NCI-H1417 treated with DMSO at 0.1 percent for 48 hours (cell line): ENCODE measurements at places on chromosomes 2 and 18.

DNA sequence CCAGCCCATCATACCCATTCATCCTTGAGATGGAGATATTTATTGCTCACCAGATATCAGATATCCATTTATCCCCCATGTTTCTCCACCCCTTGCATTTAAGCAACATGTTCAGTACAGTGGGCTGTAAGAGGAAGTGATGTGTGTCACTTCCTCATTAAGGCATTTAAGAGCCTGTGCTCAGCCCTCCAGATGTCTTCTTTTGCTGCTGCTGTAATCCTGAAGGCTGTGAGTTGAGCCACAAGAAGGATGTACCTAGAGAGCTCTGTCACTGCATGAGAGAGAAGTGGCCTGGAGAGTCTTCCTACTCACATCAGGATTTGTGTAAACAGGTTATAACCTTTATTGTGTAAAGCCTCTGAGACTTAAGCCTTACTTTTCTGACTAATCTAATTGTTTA lies 151.8 kb upstream of the UNC80 start:
- DNase-seq, result no peak

- no peak for DNase-seq
Observed at GRCh38 chr2:46847726-46848412, 67.7 kb downstream of the MCFD2 start.

- no peak for DNase-seq
Observed at GRCh38 chr2:226551522-226552250, 247.9 kb downstream of the IRS1 start.

DNA sequence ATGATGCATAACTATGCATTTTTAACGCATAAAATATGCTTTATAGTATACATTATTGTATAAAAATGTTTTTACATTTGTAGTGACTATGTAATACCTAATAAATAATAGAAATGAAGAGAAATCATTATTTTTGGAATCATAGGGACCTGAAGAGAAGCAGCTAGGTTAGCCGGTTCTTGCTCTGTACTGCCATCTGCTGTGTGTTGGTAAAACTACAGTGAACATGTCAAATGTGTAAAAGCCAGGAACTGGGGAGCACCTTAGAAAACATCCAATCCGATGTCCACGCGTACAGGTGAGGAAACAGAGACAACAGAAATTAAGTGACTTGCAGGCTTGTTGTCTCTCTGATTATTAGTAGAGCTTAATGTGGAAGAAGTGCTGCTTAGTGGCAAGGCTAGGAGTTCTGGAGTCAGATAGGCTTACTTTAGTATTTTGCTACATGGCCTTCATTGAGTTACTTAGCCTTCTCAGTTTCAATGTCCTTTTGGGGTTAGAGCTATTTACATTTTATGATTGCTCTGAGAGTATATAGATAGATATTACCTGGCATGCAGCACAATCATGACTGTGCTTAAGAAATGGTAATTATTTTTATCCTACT lies 386.5 kb downstream of the DLGAP1 start:
- peak; percentile 11 for DNase-seq

DNA sequence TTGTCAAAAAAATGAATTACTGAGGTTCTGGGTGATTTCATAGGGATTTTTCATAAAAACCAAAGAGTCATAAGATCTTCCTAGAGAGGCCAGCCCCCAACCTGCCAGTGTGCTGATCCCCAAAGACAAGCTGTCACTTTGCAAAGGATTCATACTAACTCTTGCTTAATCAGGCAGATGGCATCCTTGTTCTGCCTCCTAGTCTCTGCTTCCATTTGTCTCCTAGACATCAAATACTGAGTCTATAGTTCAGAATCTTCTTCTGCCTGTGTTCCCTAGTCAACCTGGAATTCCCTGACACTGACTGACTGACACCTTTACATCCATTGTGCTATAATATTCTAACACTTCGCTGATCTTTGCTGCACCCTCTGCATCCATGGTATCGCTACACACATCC lies 84.9 kb downstream of the SLC8A1 start:
- DNase-seq, result no peak

- no peak for DNase-seq
Observed at GRCh38 chr18:23585007-23585871, 1.1 kb downstream of the NPC1 start.

- DNase-seq, result no peak
Observed at GRCh38 chr2:134727385-134727784, 8.6 kb upstream of the TMEM163 start.

- no peak for DNase-seq
Observed at GRCh38 chr2:208320686-208321085, 54.6 kb downstream of the PIKFYVE start.

GRCh38 chr2:157741819-157742484 lies 113.3 kb upstream of the ACVR1C start:
- no peak for DNase-seq

GRCh38 chr2:143965493-143966164 lies 554.3 kb downstream of the ZEB2 start:
- DNase-seq, result no peak

- no peak for DNase-seq
Observed at GRCh38 chr2:232238108-232238507, 140.4 kb upstream of the ALPP start.

DNA sequence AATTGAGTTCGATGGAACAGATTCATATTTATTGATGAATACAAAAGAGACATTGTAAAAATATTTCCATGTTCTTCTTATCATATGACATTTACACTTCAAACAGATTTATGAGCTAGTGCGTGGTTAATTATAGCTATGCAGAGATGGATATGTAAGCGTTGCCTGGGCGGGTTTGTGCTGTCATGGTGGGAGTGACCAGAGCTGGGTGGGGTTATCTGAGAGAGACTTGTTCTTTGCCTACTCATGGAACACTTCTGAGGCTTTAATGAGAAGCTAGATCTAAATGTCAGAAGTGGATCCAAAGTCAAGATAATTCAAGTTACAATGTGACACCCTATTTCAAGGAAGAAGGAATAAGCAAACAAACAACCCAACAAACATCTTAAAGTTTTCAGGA lies 162.3 kb upstream of the ZEB2 start:
- no peak for DNase-seq

GRCh38 chr2:241065355-241065803 lies 36.7 kb downstream of the MTERF4 start:
- no peak for DNase-seq

DNA sequence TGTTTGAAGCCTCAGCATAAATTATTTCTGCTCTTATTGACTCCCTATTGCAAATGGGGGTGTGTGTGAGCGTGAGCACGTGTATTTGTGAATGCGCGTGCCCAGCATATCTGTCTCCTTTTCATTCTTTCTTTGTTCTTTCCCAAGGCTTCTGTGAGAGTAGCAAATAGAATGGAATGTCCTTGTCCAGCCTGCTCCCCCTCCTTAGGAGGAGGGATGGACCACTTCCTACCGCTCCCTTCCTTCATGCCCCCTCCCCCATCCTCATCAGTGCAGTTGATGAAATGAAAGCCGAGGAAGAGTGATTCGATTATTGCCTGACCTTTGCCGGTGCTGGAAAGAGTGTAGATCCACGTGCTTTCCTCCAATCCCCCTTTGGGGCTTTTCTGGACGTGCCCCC lies 102.0 kb downstream of the CPO start:
- no peak for DNase-seq

DNA sequence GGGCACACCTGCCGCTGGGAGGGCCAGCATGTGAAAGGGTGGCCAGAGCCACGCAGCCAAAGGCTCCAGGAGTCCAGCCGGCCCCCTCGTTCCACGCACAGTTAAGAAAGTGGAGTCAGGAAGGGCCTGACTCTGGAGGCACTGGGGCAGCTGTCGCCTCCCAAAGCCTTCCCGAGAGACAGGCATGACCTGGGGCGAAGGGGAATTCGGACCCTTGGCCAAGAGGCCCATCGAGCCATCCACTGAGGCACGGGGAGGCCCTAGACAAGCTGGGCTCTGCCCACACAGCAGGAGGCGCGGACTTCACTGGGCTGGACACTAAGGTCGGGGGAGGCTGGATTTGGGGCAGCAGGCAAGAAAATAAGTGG lies 38.5 kb upstream of the SNED1 start:
- DNase-seq, result no peak

- DNase-seq, result no peak
Observed at GRCh38 chr2:231197706-231198290, 633 bp upstream of the ARMC9 start.

GRCh38 chr18:78032574-78032973 lies 782.9 kb downstream of the GALR1 start:
- DNase-seq, result no peak

GRCh38 chr2:16625201-16625729 lies 40.4 kb downstream of the CYRIA start:
- DNase-seq, result no peak

DNA sequence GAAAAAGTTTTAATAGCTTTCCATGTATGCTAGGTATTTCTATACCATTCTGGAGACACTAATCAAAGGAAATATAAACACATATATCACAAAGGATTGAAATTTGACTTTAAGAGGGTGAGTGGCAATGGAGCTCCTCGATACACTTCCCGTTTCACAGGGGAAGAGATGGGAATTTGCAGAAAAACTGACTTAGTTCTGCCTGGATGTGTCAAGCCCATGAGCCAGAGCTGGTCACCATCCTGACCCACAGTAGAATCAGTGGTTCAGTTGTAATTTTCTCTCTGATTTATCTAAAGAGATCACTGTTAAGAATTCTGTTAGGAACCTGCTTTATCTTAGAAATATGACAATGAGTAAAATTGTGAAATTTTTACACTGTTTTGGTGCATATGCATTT lies 34.2 kb downstream of the PLCL1 start:
- no peak for DNase-seq

DNA sequence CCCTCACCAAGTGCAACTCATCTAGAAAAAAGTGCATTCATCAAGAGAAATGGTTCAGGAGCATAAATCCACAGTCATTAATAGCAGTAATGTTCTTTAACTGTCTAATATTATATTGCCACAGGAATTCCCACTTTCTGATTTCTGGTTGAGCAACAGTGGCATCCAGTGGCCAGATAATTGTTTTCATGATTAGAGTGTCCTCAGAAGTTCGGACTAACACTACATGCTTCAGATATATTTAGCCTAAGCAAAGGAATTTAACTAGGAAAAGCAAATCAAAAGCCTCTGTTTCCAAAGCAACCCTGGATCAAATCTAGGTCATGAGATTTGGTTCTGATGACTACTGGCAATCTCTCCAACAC lies 9.8 kb upstream of the ERBB4 start:
- no peak for DNase-seq

- DNase-seq, result no peak
Observed at GRCh38 chr18:72339976-72340375, 204.2 kb downstream of the CBLN2 start.

- DNase-seq, result no peak
Observed at GRCh38 chr2:28338046-28338817, 54.4 kb upstream of the FOSL2 start.

DNA sequence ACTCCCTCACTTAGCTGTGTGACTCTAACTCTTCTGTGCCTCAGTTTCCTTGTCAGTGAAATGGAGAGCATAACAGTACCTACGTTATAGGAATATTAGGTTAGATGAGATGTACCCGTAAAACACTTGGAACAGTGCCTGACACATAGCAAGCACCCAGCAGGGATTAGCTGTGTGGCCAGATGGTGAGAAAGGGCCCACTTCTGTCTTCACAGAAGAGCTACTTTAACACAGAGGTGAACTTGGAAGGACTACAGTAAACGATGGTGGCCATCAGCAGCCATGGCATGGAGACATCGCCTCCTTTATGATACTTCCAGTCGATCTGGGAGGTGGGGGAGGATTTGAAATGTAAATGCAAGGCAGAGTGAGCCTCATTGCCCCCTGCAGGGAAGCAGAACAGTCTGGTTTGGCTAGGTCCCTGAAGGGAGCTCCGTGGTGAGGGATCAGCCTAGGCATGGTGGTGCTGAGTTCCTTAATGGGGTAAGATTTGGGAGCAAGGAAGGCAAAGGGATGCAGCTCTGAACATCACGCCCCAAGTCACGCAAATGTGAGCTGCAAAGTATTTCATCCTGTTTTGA lies 101.7 kb upstream of the ALPP start:
- DNase-seq, result no peak

DNA sequence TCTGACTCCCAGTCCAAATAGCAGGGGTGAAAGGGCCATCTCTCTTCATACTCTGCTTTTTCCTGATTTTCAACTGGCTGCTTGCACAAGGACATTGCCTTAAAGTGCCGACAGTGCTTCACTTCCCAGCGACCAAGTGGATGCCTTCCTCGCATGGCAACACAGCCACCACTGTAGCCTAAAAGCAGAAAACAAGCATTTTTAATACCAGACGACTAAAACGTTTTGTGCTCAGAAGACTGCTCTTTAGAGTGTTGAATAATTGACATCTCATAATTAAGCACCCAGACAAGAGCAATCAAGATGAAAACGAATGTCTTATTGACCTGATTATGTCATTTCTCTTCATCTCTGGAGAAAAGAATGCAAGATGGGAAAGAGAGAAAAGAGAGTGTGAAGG lies 75.2 kb downstream of the PLA2R1 start:
- DNase-seq, result no peak

GRCh38 chr2:208407667-208408066 lies 1.1 kb downstream of the PTH2R start:
- DNase-seq, result peak; percentile 54
